ENCODE measurements at places on chromosomes 5 and 9.

GRCh38 chr5:160605266-160605665, 183.6 kb downstream of the PTTG1 start:
- no peak for ATAC-seq

DNA sequence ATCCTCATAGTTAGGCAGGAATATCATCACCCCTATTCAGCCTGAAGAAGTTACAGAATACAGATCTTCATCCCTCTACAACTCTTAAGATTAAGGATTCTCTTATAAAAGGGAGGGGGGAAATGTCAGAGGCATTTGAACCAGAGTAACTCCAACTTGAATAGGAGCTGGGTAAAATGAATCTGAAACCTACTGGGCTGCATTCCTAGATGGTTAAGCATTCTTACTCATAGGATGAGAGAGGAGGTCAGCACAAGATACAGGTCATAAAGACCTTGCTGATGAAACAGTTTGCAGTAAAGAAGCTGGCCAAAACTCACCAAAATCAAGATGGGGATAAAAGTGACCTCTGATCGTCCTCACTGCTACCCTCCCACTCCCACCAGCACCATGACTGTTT, 14.4 kb downstream of the FREM1 start:
- ATAC-seq = no peak

- ATAC-seq = no peak
Observed at GRCh38 chr5:9015937-9016270, 530.0 kb downstream of the SEMA5A start.

DNA sequence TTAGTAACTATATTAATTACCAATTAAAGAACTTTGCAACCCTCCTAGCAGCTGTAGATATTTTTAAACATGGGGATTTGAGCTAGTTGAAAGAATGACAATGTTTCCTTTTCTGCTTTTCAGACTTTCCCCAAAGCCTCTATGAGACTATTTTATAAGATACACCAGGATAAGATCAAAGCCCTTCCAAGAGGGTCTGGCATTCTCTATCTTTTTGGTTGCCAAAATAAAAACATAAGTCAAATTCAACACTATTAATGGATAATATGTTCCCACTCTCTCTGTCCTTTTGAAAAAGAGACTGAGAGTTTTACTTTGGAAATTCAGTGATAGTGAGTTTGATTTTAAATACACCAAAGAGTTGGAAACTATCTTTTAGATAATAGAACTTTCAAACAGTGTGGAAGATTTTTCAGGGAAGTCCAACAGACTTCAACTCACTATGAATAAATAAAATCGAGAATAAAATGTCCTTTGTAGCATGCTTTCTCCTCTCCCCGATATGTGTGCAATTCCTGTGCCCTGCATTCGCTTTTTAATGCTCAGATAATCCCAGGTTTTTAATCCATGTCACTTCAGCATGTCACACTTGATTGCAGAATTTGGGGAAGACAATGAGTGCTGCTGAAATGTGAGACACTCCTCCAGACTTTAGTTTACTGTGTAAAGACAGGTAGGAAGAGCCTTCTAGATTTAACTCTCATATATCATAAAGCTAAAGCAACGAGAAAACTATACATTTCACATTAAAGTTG, 1095.7 kb upstream of the DMAC1 start:
- no peak for ATAC-seq
